NCI-H446 treated with DMSO at 0.1 percent for 48 hours (cell line): ENCODE measurements at places on chromosomes 4 and X.

DNA sequence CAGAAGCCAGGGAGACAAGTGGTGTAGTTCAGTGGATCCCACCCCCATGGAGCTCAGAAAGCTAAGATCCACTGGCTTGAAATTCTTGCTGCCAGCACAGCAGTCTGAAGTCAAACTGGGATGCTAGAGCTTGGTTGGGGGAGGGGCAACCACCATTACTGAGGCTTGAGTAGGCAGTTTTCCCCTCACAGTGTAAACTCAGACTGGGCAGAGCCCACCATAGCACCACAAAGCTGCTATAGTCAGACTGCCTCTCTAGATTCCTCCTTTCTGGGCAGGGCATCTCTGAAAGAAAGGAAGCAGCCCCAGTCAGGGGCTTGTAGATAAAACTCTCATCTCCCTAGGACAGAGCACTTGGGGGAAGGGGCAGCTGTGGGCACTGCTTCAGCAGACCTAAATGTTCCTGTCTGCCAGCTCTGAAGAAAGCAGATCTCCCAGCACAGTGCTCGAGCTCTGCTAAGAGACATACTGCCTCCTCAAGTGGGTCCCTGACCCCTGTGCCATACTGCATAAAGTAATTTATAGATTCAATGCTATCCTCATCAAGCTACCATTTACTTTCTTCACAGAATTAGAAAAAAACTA, 163.2 kb downstream of the HHIP start:
- no peak for DNase-seq

DNA sequence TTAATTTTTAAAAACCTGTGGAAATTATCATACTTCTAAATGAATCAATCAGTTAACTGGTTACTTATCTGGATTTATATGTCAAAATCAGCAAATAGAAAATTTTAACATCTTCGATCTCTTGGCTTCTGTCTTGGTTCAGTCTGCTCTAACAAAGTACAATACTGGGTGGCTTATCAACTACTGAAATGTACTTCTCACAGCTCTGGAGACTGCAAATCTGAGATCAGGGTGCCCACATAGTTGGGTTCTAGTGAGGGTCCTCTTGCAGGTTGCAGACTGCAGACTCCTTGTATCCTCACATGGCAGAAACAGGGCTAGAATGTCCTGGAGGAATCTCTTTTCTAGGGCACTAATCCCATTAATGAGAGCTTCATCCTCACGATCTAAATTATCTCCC, 1851.6 kb upstream of the TENM3 start:
- DNase-seq = no peak

DNA sequence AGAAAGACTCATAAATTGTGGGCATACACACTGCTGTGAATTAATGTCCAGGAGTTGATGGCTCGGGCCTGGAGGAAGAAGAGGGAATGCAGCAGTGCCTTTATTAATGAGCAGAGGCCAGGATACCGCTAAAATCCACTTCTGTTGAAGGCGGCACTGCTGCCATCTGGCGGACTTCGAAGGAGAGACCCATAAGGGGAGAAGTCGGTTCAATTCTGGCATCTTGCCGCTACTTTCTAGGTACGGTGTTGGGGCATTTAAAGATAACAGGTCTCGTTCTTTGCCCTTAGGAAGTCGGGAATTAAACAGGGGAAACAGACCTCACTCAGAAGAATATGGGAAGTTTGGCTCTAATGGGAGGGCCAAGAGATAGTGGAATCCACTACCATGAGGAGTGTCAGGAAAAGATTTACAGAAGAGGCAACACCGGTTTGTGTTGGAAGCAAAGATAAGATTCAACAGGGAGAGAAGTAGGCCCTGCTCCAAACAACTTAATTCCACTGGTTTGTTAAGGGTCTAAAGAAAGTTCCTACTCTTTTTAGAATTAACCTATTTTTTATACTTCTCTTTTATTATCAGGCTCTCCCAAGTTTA, 133.6 kb upstream of the GIMD1 start:
- peak; percentile 15 for DNase-seq

- no peak for DNase-seq
Measured at GRCh38 chrX:110086162-110086915, 83.4 kb downstream of the TMEM164 start.

DNA sequence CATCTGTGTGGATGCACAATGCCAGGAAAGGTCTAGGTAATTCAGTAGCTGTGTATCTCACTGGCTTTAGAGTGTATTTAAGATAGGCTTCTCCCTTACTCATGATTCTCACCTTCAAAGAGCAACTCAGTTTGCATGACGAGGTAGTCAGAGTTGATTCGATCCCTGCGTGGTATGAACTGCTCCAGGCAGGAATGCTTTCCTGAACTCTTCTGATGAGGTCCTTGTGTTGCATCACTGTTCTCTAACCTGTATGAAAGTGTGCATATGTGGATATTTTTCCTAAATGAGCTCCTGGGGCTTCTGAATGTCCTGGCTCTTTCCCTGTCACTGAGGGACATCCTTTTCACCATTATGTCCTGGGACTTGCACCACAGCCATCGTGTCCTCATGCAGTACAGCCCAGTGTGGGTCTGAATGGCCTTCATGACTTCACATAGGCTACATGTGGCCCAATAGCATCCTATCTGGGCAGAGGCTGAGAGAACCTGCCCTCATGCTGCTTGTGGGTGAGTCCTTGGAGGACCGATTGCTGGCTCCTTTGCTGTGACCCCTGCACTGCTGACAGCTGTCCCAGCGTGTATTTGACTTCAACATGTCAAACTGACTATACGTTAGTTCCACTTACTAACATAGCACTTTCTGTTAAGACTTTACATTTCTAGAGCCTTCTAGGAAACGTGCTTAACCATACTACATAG, 65.3 kb upstream of the WDR1 start:
- DNase-seq = no peak

GRCh38 chrX:72071213-72071612, 60.5 kb downstream of the RTL5 start:
- no peak for DNase-seq

DNA sequence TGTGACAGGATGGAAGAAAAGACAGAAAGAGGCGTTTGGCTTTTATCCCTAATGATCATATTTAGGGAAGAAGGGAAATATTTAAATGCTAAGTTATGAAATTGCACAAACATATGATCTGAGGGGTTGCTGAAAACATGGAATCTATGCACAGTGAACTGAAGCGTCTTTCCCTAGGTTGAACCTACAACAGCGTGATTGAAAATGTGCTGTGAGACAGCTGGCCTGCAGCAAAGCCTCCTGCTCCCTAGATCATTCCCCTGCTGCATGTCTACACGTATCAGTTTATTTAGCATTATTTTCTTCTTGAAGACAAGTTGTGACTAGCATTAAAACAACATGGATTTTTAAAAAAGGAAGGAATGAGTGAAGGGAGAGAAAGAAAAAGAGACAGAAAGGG, 272.5 kb upstream of the TRAM1L1 start:
- DNase-seq = no peak

DNA sequence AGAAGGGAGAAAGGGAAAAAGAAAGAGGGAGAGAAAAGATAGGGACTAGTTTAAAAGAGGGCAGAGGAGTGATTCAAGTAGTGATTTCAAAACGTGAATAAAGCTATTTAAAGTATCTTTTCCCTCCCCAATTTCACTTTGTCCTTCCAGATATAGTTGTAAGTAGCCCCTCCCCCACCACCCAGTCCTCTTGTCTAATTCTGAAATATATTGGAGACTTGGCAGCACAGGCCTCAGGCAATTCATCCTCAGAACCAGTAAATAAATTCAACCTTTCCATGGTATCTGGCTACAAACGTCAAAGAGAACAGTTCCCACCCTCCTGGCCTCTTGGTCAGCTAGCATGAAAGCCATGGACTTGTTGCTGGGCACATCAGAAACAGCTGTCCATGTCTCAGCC, 169.5 kb upstream of the SCML1 start:
- DNase-seq = no peak

DNA sequence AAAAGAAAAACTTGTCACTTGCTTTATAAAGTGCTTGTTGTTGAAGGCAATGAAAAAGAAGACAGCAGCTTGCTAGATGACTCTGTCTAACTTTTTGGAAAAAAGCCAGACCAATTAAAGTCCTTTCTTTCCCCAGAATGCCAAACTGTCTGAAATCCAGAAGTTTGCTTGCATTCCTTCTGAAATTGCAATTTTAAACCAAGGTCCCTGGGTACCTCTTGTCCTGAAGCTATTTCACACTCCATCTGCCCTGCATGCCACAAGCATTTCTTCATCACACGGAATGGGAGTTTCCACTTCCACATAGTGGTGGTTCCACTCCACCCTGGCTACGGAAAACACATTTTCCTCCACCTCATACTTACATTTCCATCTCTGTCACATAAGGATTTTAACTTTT, 101.0 kb downstream of the PAPSS1 start:
- DNase-seq = peak; percentile 67

GRCh38 chr4:184972991-184973390, 45.3 kb upstream of the HELT start:
- no peak for DNase-seq

DNA sequence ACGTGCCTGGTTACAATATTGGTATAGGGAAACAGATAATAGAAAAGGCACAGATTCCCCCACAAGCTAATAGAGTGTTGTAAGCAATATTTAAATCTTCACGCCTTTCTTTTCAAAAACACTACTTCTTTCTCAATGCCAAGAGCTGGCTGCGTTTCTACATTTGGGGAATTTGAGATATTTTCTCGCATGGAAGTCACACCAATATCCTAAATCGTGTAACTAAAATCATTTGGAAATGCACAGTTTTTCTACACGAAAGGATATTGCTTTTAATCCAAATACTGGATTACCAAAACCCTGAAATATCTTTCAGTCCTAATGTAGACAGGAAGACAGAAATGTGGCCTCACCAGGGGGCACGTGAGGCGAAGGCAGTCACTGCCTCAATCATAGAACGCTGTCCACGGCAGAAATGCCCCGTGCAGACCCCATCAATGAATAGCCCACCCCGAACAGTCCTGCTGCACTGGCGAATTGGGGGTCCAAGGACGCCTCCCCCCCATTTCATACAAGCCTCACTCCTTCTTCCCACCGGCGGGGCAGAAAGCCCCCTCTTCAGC, 106.6 kb downstream of the NSUN7 start:
- no peak for DNase-seq

DNA sequence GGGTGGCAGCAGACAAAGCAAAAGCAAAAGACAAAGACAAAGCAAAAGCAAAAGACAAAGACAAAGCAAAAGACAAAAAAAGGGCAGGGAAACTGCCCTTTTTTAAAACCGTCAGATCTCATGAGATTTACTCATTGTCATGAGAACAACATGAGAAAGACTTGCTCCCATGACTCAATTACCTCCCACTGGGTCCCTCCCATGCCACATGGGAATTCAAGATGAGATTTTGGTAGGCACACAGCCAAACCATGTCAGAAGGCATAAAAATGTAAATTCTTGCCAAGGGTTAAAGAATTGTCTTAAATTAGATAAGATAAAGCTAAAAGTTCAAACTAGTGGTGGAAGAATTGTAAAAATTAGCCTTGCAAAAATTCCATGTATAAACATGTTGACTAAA, 419.7 kb downstream of the TRAM1L1 start:
- no peak for DNase-seq

DNA sequence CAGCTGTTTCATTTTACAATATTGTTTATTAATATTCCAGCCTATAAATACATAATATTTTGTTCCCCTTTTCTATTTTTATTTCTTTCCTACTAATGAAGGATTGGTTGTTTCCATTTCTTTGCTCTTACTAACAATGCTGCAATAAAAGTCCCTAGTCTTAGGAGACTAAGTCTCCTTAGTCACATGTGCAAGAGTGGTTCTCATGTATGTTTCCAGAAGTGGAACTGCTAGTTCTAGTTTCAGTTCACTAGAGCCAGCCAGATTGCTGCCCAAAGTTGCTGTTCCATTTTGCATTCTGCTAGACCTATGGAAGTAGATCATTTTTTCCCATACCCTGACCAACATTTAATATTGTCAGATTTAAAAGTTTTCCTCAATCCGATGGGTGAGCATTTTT, 44.3 kb downstream of the CNGA1 start:
- no peak for DNase-seq

- no peak for DNase-seq
Measured at GRCh38 chrX:15216280-15216679, 53.6 kb downstream of the ASB9 start.

DNA sequence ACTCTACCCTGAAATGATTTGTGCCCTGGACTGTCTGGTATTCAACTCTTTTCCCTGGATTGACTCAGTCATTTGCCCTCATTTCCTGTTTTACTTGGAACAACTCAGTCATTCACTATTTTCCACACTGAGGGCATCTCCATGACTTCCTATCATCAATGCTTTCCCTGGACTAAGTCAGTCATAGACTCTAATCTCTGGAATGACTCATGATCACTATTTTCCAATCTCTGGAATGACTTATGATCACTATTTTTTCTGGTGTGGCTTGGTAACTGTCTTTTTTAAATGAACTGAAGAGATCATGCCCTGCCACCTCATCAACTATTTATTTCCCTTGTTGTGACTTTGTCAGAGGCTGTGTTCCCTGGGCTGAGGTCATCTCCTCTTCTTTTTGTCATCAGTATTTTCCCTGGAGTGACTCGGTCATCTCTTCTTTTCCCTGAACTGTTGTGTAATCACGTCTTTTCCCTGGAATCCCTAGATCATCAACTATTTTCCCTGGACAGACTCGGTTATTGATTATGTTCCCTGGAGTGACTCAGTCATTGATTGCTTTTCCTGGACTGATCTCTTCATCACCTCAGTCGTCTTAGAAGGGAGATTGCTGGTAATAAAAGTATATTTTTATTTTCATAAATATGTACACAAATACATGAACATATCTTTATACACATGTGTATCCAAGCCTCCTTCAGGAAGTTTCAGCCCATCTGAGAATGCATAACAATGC, 327.1 kb upstream of the VCX start:
- DNase-seq = no peak

GRCh38 chr4:15100994-15101695, 98.9 kb downstream of the CPEB2 start:
- no peak for DNase-seq

DNA sequence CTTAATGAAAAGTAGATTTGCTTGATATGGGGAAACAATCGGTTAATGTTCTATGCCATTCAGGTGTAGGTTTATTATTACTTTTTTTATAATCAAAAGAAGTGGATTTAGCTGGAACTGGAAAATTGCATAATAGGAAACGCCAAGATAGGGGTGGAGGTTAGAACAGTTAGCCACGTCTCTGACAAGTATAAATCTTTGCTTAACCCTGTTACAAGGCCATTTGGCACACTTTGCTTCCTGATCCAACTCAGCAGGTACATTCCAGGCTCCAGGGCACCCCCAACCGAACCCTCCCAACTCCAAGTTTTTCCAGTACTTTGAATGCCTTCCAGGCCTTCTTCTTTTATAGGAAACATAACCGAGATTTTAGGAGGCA, 50.6 kb upstream of the ACSL4 start:
- DNase-seq = no peak

- DNase-seq = no peak
Measured at GRCh38 chr4:77349796-77350195, 192.8 kb downstream of the CCNG2 start.

GRCh38 chr4:113785781-113786180, 24.2 kb upstream of the CAMK2D start:
- no peak for DNase-seq

DNA sequence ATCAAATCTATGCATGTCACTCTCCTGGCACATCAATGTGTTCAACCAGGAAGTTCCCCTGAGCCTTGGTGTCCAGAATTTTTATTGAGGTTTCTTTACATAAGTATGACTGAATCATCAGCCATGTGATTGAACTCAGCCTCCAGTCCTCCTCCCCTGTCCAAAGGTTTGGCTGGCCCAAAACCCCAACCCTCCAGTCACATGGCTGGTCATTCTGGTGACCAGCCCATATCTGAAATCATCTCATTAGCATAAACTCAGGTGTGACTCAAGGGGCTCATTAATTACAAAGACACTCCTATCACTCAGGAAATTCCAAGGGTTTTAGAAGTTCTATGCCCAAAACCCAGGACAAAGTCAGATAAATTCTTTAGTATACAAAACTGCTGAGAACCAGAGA, 20.6 kb upstream of the SUPT20HL2 start:
- no peak for DNase-seq
